Epithelial cell of esophagus (primary cell): ENCODE measurements at places on chromosomes 6 and 20.
A peak's percentile ranks its signal among the peaks of the same experiment; 100 is the strongest.

DNA sequence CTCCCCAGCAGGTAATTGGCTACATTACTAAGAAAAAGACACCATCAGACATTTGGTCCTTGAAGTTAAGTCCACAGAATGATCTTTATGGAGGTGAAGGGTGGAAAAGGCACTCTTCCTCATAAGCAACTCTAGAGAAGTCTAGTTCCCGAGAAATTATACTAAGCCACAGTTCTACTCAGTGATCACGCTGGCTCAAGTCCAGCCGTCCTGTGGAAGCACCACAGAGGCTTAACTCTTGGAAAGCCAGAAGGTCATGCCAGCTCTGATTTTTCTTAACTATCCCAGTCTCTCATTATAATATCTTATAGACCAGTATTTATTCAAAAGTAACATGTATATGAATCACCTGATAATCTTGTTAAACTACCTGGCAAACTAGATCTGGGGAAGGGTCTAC is 258.5 kb downstream of the EYA4 start:
- no peak for DNase-seq

- DNase-seq = peak; percentile 51
Observed at GRCh38 chr6:12261502-12261901, 28.7 kb upstream of the EDN1 start.

- DNase-seq = no peak
Observed at GRCh38 chr6:162377735-162378134, 349.8 kb downstream of the PRKN start.

GRCh38 chr6:33112148-33112547 is 36.4 kb downstream of the HLA-DPB1 start:
- peak; percentile 66 for DNase-seq

DNA sequence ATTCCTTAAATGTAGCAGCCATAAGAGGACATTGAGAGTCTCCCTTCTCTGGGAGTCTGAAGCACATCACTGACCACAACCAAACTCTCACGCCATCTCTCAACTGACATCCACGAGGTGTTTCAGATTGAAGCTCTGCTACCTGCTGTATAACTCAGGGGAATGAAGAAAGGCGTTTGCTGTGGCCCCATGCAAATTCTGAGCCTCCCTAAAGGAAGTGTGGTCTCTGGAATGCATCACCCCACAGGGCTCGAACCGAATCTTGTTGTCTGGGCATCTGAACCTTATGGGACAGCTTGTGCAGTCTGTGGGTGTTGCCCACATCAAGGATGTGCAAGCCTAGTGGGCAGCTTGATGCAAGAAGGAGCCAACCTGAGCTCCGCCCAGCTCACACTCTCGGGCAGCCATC is 10.9 kb downstream of the PMEPA1 start:
- peak; percentile 66 for DNase-seq

GRCh38 chr20:34061695-34062094 is 50.3 kb downstream of the EIF2S2 start:
- no peak for DNase-seq

DNA sequence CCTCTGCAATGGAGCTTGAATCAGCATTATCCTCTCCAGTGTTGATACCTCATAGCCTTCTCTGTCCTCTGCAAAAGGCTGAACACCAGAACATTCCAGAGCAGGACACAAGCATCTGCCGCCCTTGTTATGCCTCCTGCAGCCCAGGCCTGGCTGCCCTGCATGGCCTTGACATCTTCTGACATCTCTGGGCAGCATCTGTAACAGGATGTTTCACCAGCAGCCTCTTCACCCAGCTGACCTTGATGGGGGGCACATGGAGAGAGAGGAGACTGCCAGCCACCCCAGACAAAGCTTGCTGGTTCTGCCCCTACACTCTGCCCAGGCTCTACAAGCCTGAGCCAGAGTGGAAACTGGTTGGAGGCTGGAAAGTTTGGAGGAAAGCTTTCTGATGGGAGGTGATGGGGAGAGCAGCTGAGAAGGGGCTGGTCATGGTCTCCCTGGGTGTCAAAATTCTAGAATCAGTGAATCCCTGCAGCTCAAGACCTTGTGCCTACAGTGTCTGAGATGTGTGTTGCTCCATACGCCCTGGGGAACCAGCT is 145.1 kb downstream of the MRPL14 start:
- no peak for DNase-seq

- DNase-seq = no peak
Observed at GRCh38 chr6:39769012-39769411, 23.2 kb upstream of the DAAM2 start.

- DNase-seq = no peak
Observed at GRCh38 chr6:158485431-158485830, 74.5 kb upstream of the TMEM181 start.

GRCh38 chr6:38027685-38028373 is 208.3 kb downstream of the ZFAND3 start:
- peak; percentile 19 for DNase-seq

- DNase-seq = no peak
Observed at GRCh38 chr6:108665495-108666196, 104.9 kb downstream of the FOXO3 start.

DNA sequence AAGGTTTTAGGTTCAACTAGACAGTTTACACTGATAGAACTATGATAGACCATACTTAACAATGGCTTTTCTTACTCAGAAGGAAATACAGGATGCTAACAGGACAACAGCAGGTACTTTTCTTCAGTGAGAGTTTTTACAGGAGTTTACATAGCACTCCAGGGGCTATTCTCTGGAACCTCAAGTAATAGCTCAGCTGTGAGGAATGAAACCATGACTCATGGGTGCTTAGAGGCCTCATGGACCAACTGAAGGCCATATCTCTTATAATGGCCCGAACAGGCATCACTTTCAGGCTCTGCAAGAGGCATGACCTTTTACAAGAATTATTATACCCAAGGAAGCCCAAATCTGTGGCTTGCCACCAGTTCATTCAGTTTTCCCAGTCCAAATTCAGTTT is 31.8 kb downstream of the TREML1 start:
- DNase-seq = peak; percentile 14

DNA sequence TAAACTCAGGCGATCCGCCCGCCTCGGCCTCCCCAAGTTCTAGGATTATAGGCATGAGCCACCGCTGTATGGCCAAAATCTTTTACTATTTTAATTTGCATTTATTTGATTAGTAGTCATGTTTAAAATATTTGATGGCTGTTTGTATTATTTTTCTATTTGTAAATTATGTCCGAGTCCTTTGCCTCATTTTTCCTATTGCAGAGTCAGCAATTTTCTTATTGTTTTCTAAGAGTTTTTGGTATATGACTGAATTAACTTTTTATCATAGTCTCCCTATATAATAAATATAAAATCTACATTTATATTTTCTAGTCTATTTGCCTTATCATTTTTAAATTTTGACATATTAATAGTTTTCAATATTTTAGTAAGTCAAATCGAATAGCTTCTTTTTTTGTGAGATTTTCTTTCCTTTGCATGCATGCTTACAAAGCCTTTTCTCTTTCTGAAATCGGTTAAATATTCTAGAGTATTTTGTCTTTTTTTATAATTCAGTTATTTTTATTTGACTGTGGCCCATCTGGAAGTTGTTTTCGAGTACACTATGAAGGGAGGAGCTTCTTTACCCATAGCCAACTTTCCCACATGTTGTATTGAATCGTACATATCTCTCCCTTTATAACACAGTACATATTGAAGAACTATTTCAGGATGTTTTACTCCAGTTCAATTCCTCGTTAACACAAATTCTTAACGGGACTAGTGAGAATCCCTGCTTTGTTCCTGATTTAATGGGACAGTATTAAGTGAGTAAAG is 34.5 kb upstream of the RPS6KA2 start:
- DNase-seq = no peak
